ENCODE measurements at places on chromosomes 1 and 21.

DNA sequence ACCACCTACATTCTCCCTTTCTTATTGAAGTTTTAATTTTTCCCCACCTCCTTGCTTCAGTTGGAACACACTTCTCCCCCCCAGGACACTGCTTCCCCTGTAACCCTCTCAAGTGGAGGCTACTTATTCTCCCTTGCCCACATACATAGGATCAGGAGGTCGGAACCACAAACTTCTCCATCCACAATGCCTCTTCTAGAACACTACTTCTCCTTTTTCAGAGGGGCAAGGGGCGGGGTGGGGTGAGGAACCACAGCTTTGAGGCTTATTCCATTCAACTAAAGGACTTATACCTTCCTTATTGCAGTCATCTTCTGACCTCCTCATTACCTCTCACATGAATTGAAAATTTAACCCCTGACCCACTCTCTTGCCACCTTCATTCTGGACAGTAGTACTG lies 81.3 kb downstream of the NEK7 start:
- no peak for DNase-seq

DNA sequence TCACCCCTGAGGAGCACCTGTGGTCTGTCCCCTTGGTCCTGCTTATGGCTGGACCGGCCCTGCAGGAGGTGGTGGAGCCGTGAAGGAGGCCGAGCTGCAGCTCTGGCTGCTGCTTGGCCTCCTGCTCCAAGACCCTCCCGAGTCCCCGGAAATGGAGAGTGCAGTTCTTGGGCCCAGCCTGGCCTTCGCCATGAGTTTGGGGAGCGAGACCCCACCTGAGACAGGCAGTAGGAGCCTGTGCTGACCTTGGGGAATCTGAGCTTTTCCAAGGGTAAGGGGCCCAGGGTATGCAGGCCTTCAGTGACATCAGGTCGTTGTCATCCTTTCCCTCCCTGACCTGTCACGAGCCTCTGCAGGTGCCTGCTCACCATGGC lies 14.1 kb downstream of the TMEM201 start:
- DNase-seq: no peak

- no peak for DNase-seq
Measured at GRCh38 chr1:92657701-92658100, 127.2 kb downstream of the EVI5 start.

GRCh38 chr1:56461158-56462127 lies 117.9 kb downstream of the PLPP3 start:
- DNase-seq: no peak

- no peak for DNase-seq
Measured at GRCh38 chr1:41362357-41362721, 1.1 kb downstream of the FOXO6 start.

DNA sequence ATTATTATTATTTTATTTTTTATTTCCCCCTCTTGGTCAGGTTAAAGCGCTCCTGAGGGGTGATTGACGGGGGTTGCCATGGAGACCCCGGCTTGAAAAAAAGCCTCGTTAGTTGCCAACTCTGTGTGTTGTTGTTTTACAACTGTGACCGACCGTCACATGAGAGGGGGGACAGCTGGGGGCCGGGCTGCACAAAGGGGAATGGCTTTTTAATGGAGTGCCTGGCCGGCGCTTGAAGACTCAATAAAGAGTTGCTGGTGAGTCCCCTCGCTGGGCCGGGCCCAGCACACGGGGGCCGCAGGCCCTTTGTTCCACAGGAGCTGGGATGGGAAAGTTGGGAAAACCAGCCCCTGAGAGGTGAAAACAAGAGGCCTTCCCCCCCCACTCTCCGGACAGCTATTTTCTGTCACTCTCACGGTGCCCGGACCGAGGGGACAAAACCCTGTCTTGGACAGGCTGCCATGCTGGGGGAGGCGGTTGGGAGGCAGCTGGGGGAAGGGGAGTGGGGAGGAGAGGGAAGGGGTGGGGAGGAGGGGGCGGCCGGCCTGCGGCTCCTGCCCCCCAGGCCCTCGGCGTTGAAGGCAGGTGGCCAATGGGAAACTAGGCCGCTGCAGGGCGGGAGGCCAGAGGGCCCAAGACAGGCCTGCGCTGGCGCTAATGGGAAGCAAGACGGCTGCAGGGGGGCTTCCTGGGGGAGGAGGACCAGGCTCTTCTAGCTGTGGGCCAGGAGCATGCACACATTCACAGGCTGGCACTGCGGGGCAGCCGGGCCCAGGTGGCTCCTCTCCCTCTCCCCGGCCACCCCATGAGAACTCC lies 67.6 kb downstream of the CASZ1 start:
- no peak for DNase-seq

DNA sequence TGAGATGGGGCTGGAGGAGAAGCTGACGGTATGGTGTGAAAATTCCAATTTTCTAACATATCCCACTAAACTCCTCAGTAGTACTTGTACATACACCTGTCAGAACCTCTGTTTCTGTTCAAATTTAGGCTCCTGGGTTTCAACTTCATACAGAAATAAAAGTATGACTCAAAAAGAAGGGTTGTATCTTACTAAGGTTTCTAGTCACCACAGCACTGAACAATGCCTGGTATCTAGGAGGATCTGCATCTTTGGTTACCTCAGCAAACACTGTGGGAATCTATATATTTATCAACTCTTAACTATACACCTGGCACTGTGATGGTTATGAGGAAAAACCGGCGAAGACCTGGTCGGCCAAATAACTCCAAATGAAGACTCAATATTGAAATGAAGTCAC lies 13.8 kb downstream of the RBM34 start:
- DNase-seq: no peak

DNA sequence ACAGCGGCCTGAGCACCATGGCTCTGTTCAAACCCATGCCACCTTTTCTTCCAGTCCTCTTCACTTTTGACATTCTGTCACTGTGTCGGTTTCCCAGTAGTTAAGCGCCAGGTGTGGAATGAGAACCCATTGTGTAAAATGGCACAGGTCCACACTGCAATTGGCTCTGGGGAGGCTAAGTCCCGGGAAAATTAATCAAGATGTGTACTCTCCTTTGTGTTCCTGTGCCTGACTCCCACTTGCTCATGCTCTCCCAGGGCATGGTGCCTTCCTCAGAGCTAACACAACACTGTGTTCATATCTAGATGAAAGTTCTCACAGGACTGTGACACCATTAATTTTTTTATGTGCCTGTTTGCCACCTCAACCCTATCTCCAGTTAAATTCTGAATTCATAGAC lies 59.0 kb upstream of the BTG3 start:
- no peak for DNase-seq

GRCh38 chr1:59295618-59296017 lies 1.3 kb upstream of the FGGY start:
- no peak for DNase-seq

GRCh38 chr21:39088831-39089380 lies 94.3 kb downstream of the PSMG1 start:
- no peak for DNase-seq

DNA sequence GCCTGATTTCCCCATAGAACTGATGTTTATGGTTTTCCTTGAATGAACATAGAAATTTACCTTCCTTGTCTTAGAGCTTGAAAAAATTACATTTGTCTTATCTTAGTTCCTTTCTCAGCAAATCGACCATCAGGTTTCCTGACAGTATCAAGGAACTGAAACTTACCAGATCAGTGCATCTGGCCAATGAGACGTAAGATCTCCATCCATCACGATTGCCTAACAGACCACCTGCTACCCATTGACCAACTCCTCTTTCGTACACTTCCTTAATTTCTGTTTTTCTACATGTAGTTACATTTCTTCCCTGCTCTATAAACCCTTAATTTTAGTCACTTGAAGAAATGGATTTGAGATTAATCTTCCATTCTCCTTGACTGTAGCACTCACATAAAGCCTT lies 57.4 kb upstream of the TMPRSS15 start:
- DNase-seq: no peak

GRCh38 chr1:26862781-26863684 lies at the start of gene SFN:
SFN (plus strand) TSS chr1:26863149; CDS start chr1:26863213, 64 bp downstream.
- DNase-seq: no peak
